ENCODE measurements at places on chromosomes 11 and 22. TPM values are rescaled to one million over a fixed set of nuclear protein-coding genes. Genes with fewer than 3 reads are reported as not detected.

OR51E2 gene
- total RNA-seq = not detected

TRIM51 gene
- total RNA-seq = not detected

GRK3 gene
- total RNA-seq = 11.0 TPM

DRICH1 gene
- not detected for total RNA-seq

SLC37A2 gene
- 4.1 TPM for total RNA-seq

C11orf87 gene
- not detected for total RNA-seq

DCDC1 gene
- 0.18 TPM for total RNA-seq

OR10D3 gene
- total RNA-seq = not detected

OR5P2 gene
- not detected for total RNA-seq

DAGLA gene
- total RNA-seq = 7.2 TPM

MAJIN gene
- total RNA-seq = not detected

BIK gene
- 0.31 TPM for total RNA-seq

TRIM66 gene
- total RNA-seq = 3.4 TPM

OR51B5 gene
- total RNA-seq = not detected

DDX10 gene
- 15.8 TPM for total RNA-seq

LDLRAD3 gene
- 3.8 TPM for total RNA-seq

MMP3 gene
- total RNA-seq = not detected

FAM227A gene
- total RNA-seq = 0.79 TPM

MRGPRF gene
- total RNA-seq = 16.2 TPM

NRIP3 gene
- 1.7 TPM for total RNA-seq

SEPTIN5 gene
- total RNA-seq = 143 TPM

SSTR3 gene
- not detected for total RNA-seq

RBMXL2 gene
- not detected for total RNA-seq

C22orf15 gene
- not detected for total RNA-seq

TMA7B gene
- not detected for total RNA-seq

SLC5A4 gene
- total RNA-seq = 1.0 TPM

SYT7 gene
- total RNA-seq = 46.6 TPM

EFCAB6 gene
- 3.4 TPM for total RNA-seq

PAMR1 gene
- 6.8 TPM for total RNA-seq

CHRM4 gene
- total RNA-seq = 0.14 TPM

SCYL1 gene
- 65.2 TPM for total RNA-seq

LUZP2 gene
- total RNA-seq = not detected

CD6 gene
- total RNA-seq = 0.71 TPM

OR52I1 gene
- total RNA-seq = not detected

GSTT2B gene
- 9.7 TPM for total RNA-seq

STK33 gene
- 21.6 TPM for total RNA-seq

PEX26 gene
- 23.5 TPM for total RNA-seq

PDGFB gene
- total RNA-seq = 82.1 TPM

SCUBE1 gene
- total RNA-seq = 0.03 TPM

HPX gene
- total RNA-seq = not detected

CHRM1 gene
- not detected for total RNA-seq

PIWIL4 gene
- 1.6 TPM for total RNA-seq

C22orf42 gene
- not detected for total RNA-seq

FREY1 gene
- total RNA-seq = 0.68 TPM

TMEM86A gene
- 5.4 TPM for total RNA-seq

TMEM25 gene
- total RNA-seq = 11.6 TPM

GRAP2 gene
- total RNA-seq = 3.2 TPM

RTN4RL2 gene
- total RNA-seq = 0.65 TPM

UBASH3B gene
- 1.5 TPM for total RNA-seq

CHST1 gene
- 3.0 TPM for total RNA-seq

FAU gene
- 725 TPM for total RNA-seq

HEPHL1 gene
- total RNA-seq = not detected

ROM1 gene
- total RNA-seq = 6.8 TPM

LMO2 gene
- 9.9 TPM for total RNA-seq

Data from right cardiac atrium (tissue), 5 donors.